ENCODE measurements at places on chromosomes 16 and 17.

GRCh38 chr17:55161935-55162555 lies 102.7 kb upstream of the HLF start:
- peak; percentile 53 for DNase-seq

DNA sequence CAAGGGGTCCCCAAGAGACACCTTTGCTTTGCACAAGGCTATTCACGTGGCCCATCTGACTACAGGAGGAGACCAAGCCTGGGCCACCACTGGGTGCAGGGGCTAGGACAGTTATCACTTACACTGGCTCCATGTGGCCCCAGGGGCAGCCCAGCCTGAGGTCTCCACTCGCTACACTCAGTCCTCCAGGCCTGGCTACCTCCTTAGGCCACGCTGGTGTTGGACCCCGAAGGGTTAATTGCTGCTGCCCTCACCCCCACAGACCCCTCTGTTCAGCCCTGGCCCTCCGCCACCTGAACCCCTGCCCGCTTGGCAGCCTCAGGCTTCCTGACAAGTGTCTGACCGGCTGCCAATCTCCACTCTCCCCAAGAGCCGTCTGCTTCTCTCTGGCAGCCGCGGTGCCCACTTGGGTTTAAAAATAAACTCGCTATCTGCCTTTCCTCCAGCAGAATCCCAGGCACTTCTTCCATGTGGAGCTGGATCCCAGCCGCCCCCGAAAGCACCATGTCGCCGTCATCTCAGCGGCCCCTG lies 27.8 kb downstream of the ADAM11 start:
- no peak for DNase-seq

DNA sequence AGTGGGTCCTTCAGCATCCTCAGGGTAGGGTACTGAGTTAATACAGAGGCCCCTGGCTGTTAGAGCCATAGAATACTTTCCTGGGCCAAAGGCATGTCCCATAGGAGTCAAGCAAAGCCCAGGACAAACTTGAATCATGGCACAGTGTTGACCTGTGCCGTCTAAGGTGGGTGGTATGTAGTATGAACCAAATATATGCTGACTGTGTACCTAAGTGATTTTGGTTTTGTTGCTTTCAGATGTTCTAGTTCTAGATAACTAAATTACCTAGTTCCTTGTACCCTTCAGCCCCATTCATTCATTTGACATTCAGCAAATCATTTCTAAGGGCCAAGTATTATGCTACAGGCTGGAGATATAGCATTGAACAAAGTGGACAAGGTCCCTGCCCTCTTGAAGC lies 61.3 kb upstream of the GPRC5B start:
- no peak for DNase-seq

GRCh38 chr17:68640242-68640989 lies 39.2 kb upstream of the FAM20A start:
- no peak for DNase-seq

- DNase-seq: no peak
Measured at GRCh38 chr17:6523330-6523729, 33.0 kb downstream of the PITPNM3 start.

DNA sequence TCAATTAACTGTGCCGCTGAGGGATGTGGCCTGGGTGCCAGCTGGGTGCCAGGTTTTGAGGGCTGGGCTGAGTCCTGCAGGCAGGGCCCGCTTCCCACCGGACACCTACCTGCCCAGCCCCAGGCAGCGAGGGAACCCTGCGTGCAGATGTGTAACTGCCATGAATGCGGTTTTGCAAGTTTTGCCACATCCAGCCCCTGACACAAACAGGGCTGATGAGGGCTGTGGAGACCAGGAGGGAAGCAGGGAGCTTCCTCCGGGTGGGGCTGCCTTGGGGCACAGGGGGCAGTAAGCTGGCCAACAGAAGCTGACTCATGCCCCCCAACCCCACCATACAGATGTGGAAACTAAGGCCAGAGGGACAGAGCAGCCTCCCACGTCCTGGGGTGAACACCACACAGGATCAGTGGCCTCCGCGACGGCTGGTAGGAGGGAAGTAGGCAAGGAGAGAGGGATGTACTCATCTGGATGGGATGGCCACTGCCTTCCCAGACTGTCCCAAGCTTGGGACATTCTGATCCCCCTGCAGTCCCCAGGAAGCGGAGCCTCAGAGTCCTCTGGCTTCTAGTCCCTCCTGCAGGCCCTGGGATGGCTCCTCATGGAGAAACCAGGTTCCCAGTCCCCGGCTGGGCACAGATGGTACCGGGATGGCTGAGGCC lies 1.6 kb downstream of the UBALD1 start:
- no peak for DNase-seq

- no peak for DNase-seq
Measured at GRCh38 chr17:83008186-83008510, 71.3 kb upstream of the METRNL start.

DNA sequence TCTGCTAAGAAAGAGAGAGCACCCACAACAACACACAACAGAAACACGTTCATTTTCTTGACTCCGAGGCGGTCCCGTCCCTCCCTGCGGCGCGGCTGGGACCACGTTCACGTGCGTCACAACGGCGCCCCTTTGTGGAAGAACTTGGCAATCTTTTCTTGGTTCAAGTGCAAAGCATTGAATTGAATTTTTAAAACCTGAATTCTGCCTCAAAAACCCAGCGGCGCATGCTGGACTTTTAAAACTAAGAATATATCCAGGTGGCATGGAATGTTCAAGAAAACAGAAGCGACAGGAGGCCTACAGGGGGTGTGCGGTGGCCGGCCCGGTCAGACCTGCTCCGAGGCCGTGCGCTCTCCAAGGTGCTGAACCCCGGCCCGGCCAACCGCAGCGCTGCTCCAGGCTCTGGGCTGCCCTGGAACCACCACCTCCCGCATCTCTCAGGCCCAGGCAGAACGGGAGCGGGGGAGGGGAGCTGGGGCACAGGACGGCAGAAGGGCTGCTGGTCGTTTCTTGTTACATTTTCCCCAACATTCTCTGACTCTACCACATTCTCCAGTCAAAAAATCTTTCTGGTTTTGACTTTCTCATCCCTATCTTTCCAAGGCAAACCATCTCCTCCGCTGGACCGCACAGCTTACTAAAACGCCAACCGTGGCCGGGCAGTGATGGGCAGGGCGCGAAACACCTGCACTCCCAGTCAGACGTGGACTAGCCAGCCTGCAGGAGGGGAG lies 3.4 kb upstream of the HEXD start:
- peak; percentile 33 for DNase-seq

DNA sequence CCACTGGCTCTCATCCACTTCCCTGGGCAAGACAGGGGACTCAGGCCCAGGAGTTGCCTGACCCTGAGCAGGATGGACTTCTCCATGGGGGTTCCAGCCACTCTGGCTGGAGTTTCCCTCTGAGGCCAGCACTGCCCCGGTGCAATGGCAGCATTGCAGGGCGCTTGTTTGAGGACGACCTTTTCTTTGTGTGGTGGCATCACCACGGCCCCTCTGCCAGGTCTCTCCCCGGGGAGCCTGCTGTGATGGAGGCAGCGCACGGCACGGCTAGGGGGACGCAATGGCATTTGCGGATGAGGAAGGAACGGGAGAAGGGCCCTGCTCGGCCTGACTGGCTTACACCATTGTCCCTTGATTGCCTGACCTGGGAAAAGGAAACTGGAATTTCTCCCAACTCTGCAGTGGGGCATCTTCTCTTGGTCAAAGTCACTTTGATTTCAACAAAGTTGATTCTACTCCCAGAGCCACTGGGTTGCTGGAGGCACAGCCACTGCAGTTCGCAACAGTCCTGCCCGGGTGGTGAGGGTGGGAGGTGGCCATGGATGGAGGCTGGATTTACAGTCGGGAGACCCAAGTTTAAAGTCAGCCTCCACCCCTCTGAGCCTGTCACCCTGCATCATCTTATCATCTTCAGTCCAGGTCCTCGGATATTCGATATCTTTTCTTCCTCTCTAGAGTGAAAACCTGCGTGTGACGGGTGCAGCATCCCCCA lies 82.9 kb upstream of the ZNF469 start:
- DNase-seq: no peak

- DNase-seq: peak; percentile 90
Measured at GRCh38 chr16:75319513-75320411, 68.3 kb upstream of the BCAR1 start.

DNA sequence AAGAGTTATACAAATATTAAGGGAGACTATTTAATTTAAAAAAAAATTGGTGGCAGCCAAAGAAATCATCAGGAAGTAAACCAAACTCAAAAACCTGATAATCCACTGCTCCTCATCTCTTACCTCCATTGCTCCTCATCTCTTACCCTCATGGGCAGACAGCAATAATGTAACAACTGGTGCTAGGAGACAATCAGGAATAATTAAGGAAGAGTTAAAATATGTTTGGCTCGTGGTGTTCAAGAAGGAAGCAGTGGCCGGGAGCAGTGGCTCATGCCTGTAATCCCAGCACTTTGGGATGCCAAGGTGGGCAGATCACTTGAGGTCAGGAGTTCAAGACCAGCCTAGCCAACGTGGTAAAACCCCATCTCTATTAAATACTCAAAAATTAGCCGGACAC lies 18.1 kb downstream of the ERN1 start:
- no peak for DNase-seq

DNA sequence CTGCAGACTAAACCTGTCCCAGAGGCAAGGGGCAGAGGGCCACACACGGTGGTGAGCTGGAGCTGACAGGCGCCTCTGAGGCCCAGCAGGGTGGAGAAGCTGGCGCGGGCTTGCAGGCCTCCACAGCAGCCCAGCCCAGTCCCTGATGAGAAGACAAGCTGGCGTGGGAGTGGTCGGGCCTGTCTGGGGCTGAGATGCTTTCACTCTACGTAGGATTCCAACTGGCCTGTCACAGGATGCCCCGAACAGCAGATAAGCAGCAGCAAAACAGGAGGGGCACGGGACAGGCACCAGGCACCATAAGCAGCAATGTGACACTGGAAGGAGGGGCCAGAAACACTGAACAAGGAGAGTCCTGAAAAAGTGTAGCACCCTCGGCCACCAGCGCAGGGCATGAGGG lies 40.1 kb downstream of the PEMT start:
- no peak for DNase-seq

DNA sequence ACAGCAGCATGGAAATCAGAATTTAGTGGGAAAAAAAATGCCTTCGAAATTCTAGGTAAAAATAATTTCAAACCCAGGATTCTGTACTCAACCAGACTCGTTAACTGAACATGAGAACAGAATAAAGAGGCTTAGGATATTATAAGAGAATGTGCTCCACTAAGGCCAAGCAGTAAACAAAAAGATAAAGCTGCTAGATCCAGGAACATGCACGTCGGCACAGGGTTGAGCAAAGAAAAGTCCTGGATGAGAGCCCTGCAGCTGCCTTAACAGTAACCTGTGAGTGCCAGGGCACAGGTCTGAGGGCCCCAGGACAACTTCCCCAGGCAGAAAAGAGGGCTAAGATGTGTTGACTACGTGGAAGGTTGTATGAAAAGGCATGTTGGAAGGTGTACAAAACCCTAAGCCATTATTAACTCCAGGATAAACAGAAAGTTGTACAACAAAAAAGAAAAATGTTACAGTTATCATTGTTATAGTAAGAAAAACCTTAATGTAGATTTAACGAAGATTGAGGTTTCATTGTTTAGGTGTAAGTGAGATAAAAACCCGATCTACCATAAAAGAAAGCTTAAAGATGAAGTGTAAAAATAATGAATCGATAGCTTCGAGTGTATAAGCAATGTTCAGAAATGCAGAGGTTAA lies 42.3 kb upstream of the RBFOX3 start:
- DNase-seq: no peak

- no peak for DNase-seq
Measured at GRCh38 chr16:50265260-50265659, 1.1 kb upstream of the ADCY7 start.

GRCh38 chr17:36943250-36944191 lies 5.2 kb upstream of the AATF start:
- DNase-seq: no peak

DNA sequence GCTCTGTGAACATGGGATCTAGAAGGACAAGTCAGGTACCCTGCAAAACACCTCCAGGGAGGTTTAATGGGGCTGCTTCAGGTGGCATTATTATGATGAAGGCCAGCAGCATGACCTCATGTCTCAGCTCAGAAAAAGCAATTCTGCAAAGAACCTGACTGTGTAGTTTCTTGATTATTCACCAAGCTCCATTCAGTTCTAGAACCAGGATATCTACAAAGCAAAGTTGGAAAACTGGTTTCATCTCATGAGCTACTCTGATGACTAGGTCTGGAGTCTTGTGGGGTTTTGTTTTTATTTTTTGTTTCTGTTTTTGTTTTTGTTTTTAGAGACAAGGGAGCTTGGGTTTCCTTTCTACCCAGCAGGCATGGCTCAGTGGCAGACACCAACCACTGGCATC lies 19.0 kb upstream of the LRRC37A3 start:
- no peak for DNase-seq

- DNase-seq: no peak
Measured at GRCh38 chr16:67468731-67469130, 12.2 kb downstream of the ATP6V0D1 start.

GRCh38 chr17:68182940-68183551 lies 64.8 kb upstream of the AMZ2 start:
- DNase-seq: no peak

GRCh38 chr17:49891271-49891670 lies 43.4 kb upstream of the TAC4 start:
- DNase-seq: no peak

DNA sequence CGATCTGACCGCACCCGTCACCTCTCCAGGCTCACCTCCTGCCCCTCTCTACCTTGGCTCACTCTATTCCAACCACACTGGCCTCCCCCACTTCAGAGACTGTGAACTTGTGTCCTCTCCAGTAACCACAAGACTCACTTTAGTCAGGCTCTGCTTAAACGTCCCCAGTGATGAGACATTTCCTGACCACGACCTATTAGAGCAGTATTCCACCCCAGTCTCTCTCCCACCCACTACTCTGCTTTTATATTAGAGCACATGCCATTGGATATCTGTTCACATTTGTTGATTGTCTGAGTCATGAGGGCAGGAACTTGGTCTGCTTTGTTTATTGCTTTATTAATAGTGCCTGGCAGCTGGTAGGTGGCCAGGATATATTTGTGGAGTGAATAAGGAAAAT lies 20.1 kb downstream of the COX11 start:
- peak; percentile 84 for DNase-seq

DNA sequence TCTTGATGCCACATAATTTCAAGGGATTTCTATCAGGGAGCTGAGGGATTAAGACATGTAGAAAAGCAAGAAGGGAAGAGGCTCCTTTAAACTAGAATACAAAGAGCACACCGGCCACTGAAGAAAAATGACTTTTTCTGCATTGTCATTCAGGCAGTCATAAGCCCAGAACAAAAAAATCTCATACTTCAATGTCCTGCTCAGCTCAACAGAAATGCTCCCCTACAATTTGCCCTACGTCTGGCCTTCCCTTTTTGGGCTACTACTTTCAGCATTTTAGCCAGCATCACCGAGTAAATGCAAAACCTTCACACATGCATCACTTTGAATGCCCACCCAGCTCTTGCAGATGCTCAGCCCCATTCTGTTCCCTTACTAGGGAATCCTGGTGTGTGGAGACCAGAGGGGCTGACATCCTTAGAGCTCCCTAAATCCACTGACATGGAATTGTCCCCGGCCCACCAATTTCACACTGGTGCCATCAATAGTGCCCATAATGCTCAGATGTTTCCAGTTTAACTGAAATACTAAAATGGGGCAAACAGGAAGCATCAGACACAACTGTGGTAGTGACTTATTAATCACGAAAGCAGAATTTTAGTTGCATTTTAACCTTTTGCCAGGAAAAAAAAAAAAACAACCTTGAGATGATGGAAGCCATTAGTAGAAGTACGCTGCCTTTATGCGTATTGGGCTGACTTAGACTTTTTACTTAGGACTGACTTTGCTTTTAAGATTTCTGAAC lies 2.7 kb downstream of the MAP3K14 start:
- DNase-seq: no peak

All from astrocyte of the cerebellum (primary cell).